ENCODE measurements at places on chromosomes 12 and 14.
A peak's percentile ranks its signal among the peaks of the same experiment; 100 is the strongest.

DNA sequence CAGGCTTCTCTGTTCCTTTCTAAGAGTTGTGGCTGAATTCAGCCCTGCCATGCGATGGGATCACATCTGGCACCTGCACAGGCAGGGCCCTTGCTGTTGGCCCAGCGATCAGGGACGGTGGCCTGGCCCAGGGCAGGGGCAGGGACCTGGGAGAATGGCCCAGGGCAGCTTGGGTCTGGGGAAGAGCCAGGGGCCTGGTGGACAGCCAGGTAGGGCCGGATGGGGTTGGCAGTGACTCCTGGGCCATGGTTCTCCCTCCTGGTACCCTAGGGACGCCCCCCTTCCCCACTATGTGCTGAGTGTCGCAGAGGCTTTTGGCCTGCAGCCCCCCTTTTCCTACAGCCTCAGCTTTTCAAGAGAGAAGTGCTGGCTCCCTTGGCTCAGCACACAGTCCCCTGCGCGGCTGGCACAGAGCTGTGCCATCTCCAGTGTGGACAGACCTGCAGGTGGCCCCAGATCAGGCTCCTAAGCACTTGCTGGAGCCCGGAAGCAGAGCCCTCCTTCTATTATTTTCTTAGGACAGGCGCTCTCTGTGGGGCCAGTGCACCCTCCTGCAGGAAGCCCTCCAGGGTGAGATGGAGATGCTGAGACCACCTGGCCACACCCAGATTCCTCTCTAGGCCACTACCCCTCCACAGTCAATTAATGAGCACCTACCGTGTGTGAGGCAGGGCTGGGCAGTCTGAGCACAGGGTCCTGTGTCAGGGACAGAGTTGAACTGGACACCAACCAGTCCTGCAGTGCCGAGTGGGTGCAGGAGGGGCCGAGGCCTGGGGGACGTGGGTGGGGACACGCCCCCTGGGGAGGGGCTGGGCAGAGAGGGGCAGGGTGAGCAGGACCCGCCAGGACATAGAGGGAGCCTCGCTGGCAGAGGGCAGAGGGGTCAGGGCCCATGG, 267.6 kb downstream of the ADGRD1 start:
- H3K27me3 ChIP-seq = peaks cover 14% of the 10 kb centered on the region
- H3K4me3 ChIP-seq = no peak overlapping the region
- no peak overlapping the region for H3K27ac ChIP-seq

GRCh38 chr14:99645545-99646505, 896 bp downstream of the HHIPL1 start:
- H3K4me1 ChIP-seq = no peaks in the 10 kb centered on the region
- H3K4me3 ChIP-seq = peak overlapping the region; percentile 30
- H3K36me3 ChIP-seq = no peaks in the 10 kb centered on the region
- DNase-seq = no peak
- no peak overlapping the region for H3K27ac ChIP-seq

DNA sequence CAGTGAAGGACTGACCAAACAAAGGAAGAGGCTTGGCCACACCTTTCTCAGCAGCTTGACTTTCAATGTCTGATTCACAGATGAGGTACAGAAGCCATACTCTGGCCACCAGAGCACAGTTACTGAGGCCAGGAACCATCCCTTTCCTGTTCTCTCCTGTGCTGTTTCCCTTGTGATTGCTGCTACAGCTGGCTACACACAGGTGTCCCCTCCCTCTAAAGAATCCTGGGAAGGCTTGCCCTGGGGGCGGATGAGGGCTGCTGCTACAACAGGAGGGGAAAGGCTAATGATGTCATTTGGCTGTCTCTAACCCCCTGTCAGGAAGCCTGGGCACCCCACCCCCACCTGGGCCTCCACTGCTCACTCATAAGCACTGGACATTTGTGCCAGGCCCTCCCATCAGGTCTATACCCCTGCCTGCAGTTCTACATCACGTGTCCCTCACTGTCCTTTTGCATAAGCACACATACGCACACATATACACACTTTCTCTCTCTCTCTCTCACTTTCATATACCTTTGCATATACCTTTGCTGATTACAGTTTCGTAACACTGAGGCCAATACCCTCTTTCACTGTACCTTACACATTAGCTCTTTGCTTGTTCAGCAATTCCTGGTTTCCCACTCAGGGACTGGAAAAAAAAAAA, 41.4 kb downstream of the PRPF40B start:
- DNase-seq = no peak
- peak overlapping the region; percentile 89 for H3K27ac ChIP-seq
- peaks cover 4% of the 10 kb centered on the region for H3K36me3 ChIP-seq
- H3K4me1 ChIP-seq = peaks cover 71% of the 10 kb centered on the region

- no peaks in the 10 kb centered on the region for H3K27me3 ChIP-seq
- H3K4me3 ChIP-seq = no peak overlapping the region
- peaks cover 12% of the 10 kb centered on the region for H3K36me3 ChIP-seq
- no peaks in the 10 kb centered on the region for H3K4me1 ChIP-seq
These were observed 18.9 kb downstream of the DNAL1 start for GRCh38 chr14:73663548-73664212.

DNA sequence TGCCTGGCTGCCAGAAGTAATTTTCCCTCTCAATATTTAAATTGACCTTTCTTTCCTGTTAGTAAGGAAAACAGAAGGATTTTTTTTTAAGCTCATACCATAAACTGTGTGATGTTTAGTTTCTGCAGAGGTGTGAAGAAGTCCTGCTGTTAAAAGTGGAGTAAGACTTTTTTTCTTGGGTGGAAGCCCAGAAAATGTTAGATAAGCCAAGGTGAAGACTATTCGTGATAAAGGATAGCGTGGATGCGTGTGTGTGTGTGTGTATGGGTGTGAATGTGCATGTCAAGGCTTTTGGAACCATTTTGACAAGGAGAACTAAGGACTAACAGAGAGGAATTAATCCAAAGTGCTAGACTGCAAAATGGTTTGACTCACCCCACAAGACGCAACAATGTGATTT, 152.9 kb upstream of the SEL1L start:
- no peaks in the 10 kb centered on the region for H3K27me3 ChIP-seq
- no peak for DNase-seq
- no peaks in the 10 kb centered on the region for H3K36me3 ChIP-seq
- no peaks in the 10 kb centered on the region for H3K4me1 ChIP-seq
- no peak overlapping the region for H3K27ac ChIP-seq

DNA sequence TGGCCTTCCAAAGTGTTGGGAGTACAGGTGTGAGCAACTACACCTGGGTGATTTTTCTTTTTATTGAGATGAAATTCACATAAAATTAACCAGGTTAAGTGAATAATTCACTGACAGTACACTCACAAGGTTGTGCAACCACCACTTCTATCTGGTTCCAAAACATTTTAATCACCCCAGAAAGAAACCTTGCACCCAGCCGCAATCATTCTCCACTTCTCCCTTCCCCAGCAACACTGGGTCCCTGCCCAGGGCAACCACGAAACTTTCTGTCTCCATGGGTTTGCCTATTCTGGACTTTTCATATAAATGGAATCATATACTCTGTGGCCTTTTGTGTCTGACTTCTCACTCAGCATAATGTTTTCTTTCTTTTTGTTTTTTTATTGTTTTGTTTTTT, 26.3 kb upstream of the MLXIP start:
- H3K4me1 ChIP-seq = no peaks in the 10 kb centered on the region
- no peaks in the 10 kb centered on the region for H3K36me3 ChIP-seq
- H3K27me3 ChIP-seq = no peaks in the 10 kb centered on the region
- no peak overlapping the region for H3K4me3 ChIP-seq

GRCh38 chr14:50352584-50352983, 40.5 kb downstream of the DMAC2L start:
- H3K36me3 ChIP-seq = peaks cover 14% of the 10 kb centered on the region
- no peak overlapping the region for H3K27ac ChIP-seq
- DNase-seq = no peak
- no peak overlapping the region for H3K4me3 ChIP-seq

GRCh38 chr12:47207340-47207717, 127.6 kb upstream of the AMIGO2 start:
- peaks cover 31% of the 10 kb centered on the region for H3K36me3 ChIP-seq
- no peaks in the 10 kb centered on the region for H3K27me3 ChIP-seq
- peak overlapping the region; percentile 61 for H3K4me3 ChIP-seq

- H3K4me3 ChIP-seq = no peak overlapping the region
- no peaks in the 10 kb centered on the region for H3K36me3 ChIP-seq
- H3K27ac ChIP-seq = no peak overlapping the region
- no peak for DNase-seq
- peaks cover 11% of the 10 kb centered on the region for H3K27me3 ChIP-seq
These were observed 49.9 kb downstream of the PRICKLE1 start for GRCh38 chr12:42539696-42540095.

DNA sequence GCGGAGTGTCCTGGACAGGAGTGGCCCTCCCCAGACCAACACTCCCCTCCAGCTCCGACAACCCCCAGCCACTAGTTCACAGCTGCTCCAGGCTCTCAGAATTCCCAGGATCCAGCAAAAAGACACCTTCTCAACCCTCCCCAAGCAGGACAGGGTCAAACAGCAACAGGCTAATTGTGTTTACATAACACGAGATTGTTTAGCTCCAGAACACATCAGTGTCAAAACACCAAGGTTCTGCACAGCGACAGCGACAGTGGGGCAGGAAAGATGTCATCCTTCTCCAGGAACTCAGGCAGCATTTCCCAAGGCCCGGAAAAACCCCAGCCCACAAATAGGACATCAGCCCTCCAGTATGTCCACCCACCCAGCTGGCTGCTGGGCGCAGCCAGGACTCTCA, 16.5 kb downstream of the ITPK1 start:
- H3K4me1 ChIP-seq = peaks cover 41% of the 10 kb centered on the region
- no peak overlapping the region for H3K27ac ChIP-seq
- no peaks in the 10 kb centered on the region for H3K27me3 ChIP-seq
- DNase-seq = no peak
- H3K4me3 ChIP-seq = no peak overlapping the region

DNA sequence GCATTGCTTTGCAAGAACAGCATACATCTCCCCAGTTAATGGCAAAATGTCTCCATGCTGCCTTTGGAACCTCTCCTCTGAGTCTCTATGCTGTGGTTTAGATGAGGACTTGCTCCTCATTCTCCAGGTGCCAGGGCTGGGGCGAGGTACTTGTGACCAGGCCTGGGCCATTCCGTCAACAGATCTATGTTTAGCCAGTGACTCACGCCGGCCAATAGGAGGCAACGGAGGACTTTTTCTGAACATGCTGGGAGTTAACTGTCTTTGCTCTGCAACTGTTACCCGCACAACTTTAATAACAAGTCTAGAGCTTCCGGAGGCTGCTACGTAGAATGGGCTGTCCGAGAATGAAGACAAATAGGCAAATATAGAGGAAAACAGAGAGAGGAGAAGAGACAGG, 214.2 kb downstream of the GLT1D1 start:
- peaks cover 11% of the 10 kb centered on the region for H3K27me3 ChIP-seq
- no peak overlapping the region for H3K4me3 ChIP-seq

- no peak overlapping the region for H3K4me3 ChIP-seq
- H3K27me3 ChIP-seq = no peaks in the 10 kb centered on the region
- no peaks in the 10 kb centered on the region for H3K36me3 ChIP-seq
These were observed 11.1 kb upstream of the FOXN3 start for GRCh38 chr14:89428173-89428523.

DNA sequence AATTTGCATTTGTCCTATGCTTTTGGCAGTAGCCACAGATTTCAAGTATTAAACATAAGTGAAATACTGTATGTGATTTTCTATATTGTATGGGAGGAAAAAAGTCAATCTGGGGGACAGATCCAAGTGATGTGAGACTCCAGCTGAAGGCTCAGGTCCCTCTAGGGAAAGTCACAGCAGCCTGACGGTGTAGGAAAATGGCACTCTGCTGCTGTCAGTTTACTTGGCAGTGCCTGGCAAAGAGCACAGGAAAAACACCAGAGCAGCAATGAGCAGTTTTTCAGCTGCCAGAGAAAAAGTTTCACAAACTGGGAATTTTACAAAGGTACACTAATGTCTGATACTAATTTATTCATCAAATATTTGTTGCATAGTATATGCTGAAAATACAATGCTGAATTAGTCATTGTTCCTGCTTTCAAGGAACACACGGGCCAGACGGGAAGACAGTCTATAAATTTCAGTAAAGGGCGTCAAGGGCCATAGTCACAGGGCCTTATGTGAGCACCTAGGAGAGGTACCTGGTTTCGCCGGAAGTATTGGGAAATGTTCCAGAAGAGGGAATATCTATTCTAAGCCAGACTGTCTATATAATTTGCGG, 66.2 kb upstream of the SLC38A2 start:
- H3K27me3 ChIP-seq = no peaks in the 10 kb centered on the region
- no peak overlapping the region for H3K27ac ChIP-seq
- no peak overlapping the region for H3K4me3 ChIP-seq

DNA sequence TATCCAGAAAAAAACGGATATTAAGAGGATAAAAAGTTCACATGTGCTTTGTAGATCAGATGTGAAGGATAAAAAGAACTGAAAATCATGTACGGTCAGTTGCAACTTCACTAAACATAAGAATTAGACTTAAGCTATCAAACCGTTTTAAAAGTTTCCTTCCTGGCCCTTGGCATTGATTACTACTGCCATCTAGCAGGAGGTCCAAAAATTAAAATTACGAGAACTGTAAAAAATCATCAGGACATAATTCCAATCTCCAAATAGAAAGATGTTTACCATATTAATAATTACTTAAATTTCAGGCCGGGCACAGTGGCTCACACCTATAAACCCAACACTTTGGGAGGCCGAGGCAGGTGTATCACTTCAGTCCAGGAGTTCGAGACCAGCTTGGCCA, 7.9 kb downstream of the WDR89 start:
- DNase-seq = no peak
- H3K27me3 ChIP-seq = no peaks in the 10 kb centered on the region
- no peak overlapping the region for H3K4me3 ChIP-seq
- no peak overlapping the region for H3K27ac ChIP-seq

- H3K4me3 ChIP-seq = no peak overlapping the region
- H3K36me3 ChIP-seq = no peaks in the 10 kb centered on the region
- no peaks in the 10 kb centered on the region for H3K27me3 ChIP-seq
- no peak for DNase-seq
- H3K27ac ChIP-seq = no peak overlapping the region
These were observed 110.4 kb downstream of the TMTC1 start for GRCh38 chr12:29673346-29673745.

Measured in memory B cell (primary cell).